ENCODE measurements at places on chromosomes 6 and 20. TPM values are rescaled to one million over a fixed set of nuclear protein-coding genes. Genes with fewer than 3 reads are reported as not detected.
A peak's percentile ranks its signal among the peaks of the same experiment; 100 is the strongest.

- DNase-seq = no peak
- no peak overlapping the region for H3K4me3 ChIP-seq
- H3K36me3 ChIP-seq = no peaks in the 10 kb centered on the region
- H3K4me1 ChIP-seq = peaks cover 84% of the 10 kb centered on the region
These were observed 272.9 kb upstream of the SUPT3H start for GRCh38 chr6:45650524-45651135.

- no peak overlapping the region for H3K4me3 ChIP-seq
- no peaks in the 10 kb centered on the region for H3K36me3 ChIP-seq
- no peaks in the 10 kb centered on the region for H3K27me3 ChIP-seq
- no peak for DNase-seq
These were observed 139.9 kb upstream of the LAMP5 start for GRCh38 chr20:9374480-9374879.

DNA sequence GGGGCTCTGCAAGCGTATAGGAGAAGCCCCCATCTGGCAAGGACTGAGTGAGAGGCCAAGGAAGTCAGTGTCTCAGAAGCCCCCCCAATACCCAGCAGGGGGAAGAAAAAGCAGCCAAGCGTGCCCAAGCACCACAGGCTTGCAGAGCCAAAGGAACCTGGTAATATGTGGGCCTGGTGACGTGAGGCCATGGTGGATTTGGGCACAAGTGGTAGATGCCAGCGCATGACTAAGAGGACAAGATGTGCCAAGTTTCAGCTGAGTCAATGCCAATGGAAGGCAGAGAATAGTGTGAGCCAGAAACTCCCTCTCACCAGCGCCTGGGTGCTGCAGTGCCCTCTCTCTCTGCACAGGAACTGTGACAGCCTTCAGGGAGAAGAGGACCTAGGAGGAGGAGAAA, 110.0 kb downstream of the QRSL1 start:
- H3K27me3 ChIP-seq = peaks cover 29% of the 10 kb centered on the region
- no peaks in the 10 kb centered on the region for H3K4me1 ChIP-seq
- H3K36me3 ChIP-seq = no peaks in the 10 kb centered on the region
- DNase-seq = no peak
- H3K4me3 ChIP-seq = no peak overlapping the region

- H3K36me3 ChIP-seq = peaks cover 49% of the 10 kb centered on the region
- H3K4me1 ChIP-seq = peaks cover 2% of the 10 kb centered on the region
- H3K27me3 ChIP-seq = no peaks in the 10 kb centered on the region
These were observed 51.6 kb downstream of the RAMACL start for GRCh38 chr6:166534658-166535406.

- peak overlapping the region; percentile 60 for H3K4me3 ChIP-seq
- H3K4me1 ChIP-seq = peaks cover 6% of the 10 kb centered on the region
- H3K27me3 ChIP-seq = peaks cover 46% of the 10 kb centered on the region
- DNase-seq = no peak
- no peaks in the 10 kb centered on the region for H3K36me3 ChIP-seq
These were observed 33.2 kb downstream of the PHACTR1 start for GRCh38 chr6:12749531-12750379.

GRCh38 chr6:112298021-112298745, 43.8 kb upstream of the LAMA4 start:
- peak overlapping the region; percentile 96 for H3K27ac ChIP-seq
- H3K4me3 ChIP-seq = peak overlapping the region; percentile 20
- peaks cover 53% of the 10 kb centered on the region for H3K4me1 ChIP-seq
- DNase-seq = no peak
- H3K27me3 ChIP-seq = no peaks in the 10 kb centered on the region
- H3K36me3 ChIP-seq = peaks cover 3% of the 10 kb centered on the region

- no peak overlapping the region for H3K4me3 ChIP-seq
- peaks cover 28% of the 10 kb centered on the region for H3K27me3 ChIP-seq
- H3K27ac ChIP-seq = no peak overlapping the region
- no peaks in the 10 kb centered on the region for H3K36me3 ChIP-seq
These were observed 60.8 kb downstream of the CD40 start for GRCh38 chr20:46178891-46179290.

- no peak overlapping the region for H3K4me3 ChIP-seq
- H3K27ac ChIP-seq = peak overlapping the region; percentile 53
These were observed 537 bp downstream of the CSTF1 start for GRCh38 chr20:56392881-56393482.

- no peak overlapping the region for H3K4me3 ChIP-seq
- peaks cover 52% of the 10 kb centered on the region for H3K27me3 ChIP-seq
- H3K27ac ChIP-seq = no peak overlapping the region
- no peak for DNase-seq
- no peaks in the 10 kb centered on the region for H3K4me1 ChIP-seq
These were observed 51.6 kb upstream of the FAM83D start for GRCh38 chr20:38874460-38875174.

- H3K4me1 ChIP-seq = peaks cover 7% of the 10 kb centered on the region
- no peak for DNase-seq
- H3K27me3 ChIP-seq = no peaks in the 10 kb centered on the region
- H3K27ac ChIP-seq = no peak overlapping the region
- H3K36me3 ChIP-seq = peaks cover 3% of the 10 kb centered on the region
These were observed 18.4 kb downstream of the PDSS2 start for GRCh38 chr6:107440936-107441335.

DNA sequence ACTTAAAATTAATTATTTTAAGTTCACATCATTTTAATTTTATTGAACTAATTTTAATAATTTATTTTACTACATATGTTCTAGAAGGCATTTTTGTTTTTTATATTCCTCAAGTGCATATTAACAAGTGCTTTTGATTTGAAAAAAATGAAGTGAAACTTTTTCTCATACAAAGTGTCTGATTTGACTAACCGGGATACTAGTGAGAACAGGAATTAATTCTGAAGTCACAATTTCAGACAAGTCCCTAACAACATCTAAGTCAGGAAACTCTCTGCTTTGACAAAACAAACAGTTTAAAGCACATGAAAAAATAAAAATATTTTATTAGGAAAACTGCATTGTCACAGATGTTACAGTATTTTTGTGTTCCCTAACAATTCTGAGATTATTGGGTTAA, 1166.3 kb upstream of the CITED2 start:
- peaks cover under 1% of the 10 kb centered on the region for H3K36me3 ChIP-seq
- DNase-seq = no peak
- peaks cover 60% of the 10 kb centered on the region for H3K4me1 ChIP-seq
- H3K27me3 ChIP-seq = no peaks in the 10 kb centered on the region
- peak overlapping the region; percentile 93 for H3K27ac ChIP-seq
- H3K4me3 ChIP-seq = no peak overlapping the region

- no peak overlapping the region for H3K4me3 ChIP-seq
- no peak overlapping the region for H3K27ac ChIP-seq
- no peaks in the 10 kb centered on the region for H3K36me3 ChIP-seq
- peak; percentile 75 for DNase-seq
- H3K4me1 ChIP-seq = no peaks in the 10 kb centered on the region
These were observed 255.6 kb downstream of the MAFB start for GRCh38 chr20:40433341-40433861.

- DNase-seq = no peak
- no peaks in the 10 kb centered on the region for H3K36me3 ChIP-seq
These were observed 89.6 kb upstream of the NHSL1 start for GRCh38 chr6:138588805-138589434.

DNA sequence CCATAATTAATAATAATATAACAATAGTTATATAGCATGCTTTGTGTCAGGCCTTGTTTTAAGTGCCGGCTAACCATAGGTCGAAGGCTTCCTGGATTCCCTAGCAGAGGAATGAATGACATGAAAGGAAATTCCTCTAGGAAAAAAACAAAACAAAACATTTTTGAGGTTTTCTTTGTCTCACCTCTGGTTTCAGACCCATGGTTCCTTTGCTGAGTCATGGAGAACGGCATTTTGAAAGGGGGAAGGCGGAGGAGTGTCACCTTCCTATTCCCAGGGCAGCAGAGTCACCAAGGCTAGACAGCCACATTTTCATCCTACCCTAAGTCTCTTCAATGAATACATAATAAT, 25.3 kb upstream of the CCND3 start:
- no peak for DNase-seq
- no peak overlapping the region for H3K27ac ChIP-seq
- no peaks in the 10 kb centered on the region for H3K27me3 ChIP-seq
- H3K36me3 ChIP-seq = peaks cover 10% of the 10 kb centered on the region
- H3K4me1 ChIP-seq = peaks cover 27% of the 10 kb centered on the region

DNA sequence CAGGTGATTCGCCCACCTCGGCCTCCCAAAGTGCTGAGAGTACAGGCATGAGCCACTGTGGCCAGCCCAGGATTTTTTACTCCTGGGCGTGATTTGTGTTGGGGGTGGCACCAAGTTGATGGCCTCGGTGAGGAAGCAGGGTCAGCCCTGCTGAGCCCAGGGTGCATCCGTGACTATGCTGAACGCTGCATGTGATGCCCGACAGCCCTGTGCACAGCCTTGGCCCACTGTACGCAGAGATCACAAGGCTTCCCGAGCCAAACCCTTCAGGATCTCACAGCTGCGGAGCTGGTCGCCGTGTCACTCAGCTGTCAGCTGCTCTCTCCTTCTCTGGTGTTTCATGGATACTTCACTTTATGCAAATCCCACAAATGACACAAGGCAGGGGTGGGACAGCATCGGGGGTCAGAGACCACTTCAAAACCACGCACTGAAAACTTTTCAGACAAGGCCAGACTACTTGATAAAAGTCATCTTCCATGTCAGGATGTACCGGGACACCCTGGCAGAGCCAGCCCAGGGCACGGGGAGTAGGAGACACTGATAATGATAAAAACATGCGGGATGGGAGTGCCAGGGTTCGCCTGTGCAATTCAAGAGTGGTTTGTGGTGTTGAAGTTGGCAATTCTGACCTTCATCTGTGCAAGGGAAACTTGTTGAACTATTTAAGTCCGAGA, 31.2 kb upstream of the RPS6KA2 start:
- H3K27me3 ChIP-seq = peaks cover 7% of the 10 kb centered on the region
- no peak for DNase-seq
- H3K4me3 ChIP-seq = no peak overlapping the region

DNA sequence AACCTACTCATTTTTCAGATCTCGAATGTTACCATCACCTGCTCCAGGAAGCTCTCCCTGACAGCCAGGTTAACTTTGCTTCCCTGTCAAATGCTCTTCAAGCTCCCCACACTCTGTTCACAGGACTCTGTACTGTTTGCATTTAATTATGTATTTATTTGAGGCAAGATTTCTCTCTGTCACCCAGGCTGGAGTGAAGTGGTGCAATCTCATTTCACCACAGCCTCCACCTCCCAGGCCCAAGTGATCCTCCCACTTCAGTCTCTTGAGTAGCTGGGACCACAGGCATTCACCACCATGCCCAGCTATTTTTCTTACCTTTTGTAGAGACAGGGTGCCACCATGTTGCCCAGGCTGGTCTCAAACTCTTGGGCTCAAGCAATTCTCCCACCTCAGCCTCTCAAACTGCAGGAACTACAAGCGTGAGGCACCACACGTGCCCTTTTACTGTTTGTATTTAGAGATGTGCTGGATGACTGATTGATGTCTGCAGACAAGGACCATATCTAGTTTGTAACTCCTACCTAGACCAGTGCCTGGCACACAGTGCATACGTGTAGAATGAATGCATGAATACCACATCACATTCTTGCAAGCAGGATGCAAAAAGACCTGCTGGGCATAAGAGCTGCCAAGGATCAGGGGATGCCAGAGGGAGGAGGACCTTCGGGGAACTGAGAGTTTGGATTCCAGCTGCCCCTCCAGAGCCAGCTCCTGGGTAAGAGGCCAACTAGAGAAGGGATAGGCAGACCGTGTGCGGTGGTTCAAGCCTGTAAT, 15.6 kb upstream of the CBFA2T2 start:
- no peak overlapping the region for H3K27ac ChIP-seq
- no peak for DNase-seq
- no peaks in the 10 kb centered on the region for H3K4me1 ChIP-seq
- peaks cover 16% of the 10 kb centered on the region for H3K27me3 ChIP-seq
- no peak overlapping the region for H3K4me3 ChIP-seq
- no peaks in the 10 kb centered on the region for H3K36me3 ChIP-seq

GRCh38 chr6:10033223-10033829, 381.5 kb downstream of the TFAP2A start:
- no peak overlapping the region for H3K4me3 ChIP-seq
- no peak for DNase-seq
- peaks cover 9% of the 10 kb centered on the region for H3K4me1 ChIP-seq
- H3K27ac ChIP-seq = no peak overlapping the region
- no peaks in the 10 kb centered on the region for H3K36me3 ChIP-seq

- peaks cover 2% of the 10 kb centered on the region for H3K4me1 ChIP-seq
- H3K27ac ChIP-seq = no peak overlapping the region
- no peak for DNase-seq
- no peaks in the 10 kb centered on the region for H3K27me3 ChIP-seq
- no peaks in the 10 kb centered on the region for H3K36me3 ChIP-seq
These were observed 111.5 kb downstream of the ARHGAP18 start for GRCh38 chr6:129598244-129599187.

- peaks cover 6% of the 10 kb centered on the region for H3K36me3 ChIP-seq
- H3K4me3 ChIP-seq = no peak overlapping the region
- no peaks in the 10 kb centered on the region for H3K27me3 ChIP-seq
These were observed 65.8 kb downstream of the E2F3 start for GRCh38 chr6:20467437-20467836.

GRCh38 chr6:53658992-53659391, 6.6 kb downstream of the KLHL31 start:
- H3K27ac ChIP-seq = no peak overlapping the region
- H3K4me3 ChIP-seq = no peak overlapping the region
- no peak for DNase-seq
- peaks cover 14% of the 10 kb centered on the region for H3K27me3 ChIP-seq
- H3K36me3 ChIP-seq = no peaks in the 10 kb centered on the region

DNA sequence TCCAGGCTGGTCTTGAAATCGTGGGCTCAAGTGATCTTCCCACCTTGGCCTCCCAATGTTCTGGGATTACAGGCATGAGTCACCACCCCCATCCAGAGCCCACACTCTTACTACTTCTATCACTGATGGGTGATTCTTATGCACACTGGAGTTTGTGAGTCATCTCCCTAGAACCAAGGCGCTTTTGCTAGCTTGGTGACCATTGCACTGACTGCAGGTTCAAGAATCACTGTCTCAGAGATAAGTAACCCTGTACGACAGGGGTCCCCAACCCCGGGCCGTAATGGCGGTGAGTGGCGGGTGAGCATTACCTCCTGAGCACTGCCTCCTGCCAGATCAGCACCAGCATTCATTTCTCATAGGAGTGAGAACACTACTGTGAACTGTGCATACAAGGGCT, 118.8 kb downstream of the MAP3K7 start:
- H3K4me1 ChIP-seq = no peaks in the 10 kb centered on the region
- no peaks in the 10 kb centered on the region for H3K36me3 ChIP-seq
- H3K27ac ChIP-seq = no peak overlapping the region

- peaks cover 15% of the 10 kb centered on the region for H3K4me1 ChIP-seq
- no peaks in the 10 kb centered on the region for H3K36me3 ChIP-seq
- no peak for DNase-seq
These were observed 92.8 kb upstream of the PRSS16 start for GRCh38 chr6:27154696-27155095.

- no peak for DNase-seq
- no peaks in the 10 kb centered on the region for H3K4me1 ChIP-seq
These were observed 119.0 kb upstream of the GLP1R start for GRCh38 chr6:38929560-38929959.

- DNase-seq = no peak
- peaks cover 58% of the 10 kb centered on the region for H3K27me3 ChIP-seq
- peaks cover 3% of the 10 kb centered on the region for H3K4me1 ChIP-seq
These were observed 204.8 kb downstream of the TTLL2 start for GRCh38 chr6:167529444-167530335.

Gene CD83
- 1.6 TPM for total RNA-seq

Gene IL17F
- total RNA-seq = not detected

Gene SPTLC3
- 5.0 TPM for total RNA-seq

Gene KIF25
- total RNA-seq = not detected

Gene OLIG3
- not detected for total RNA-seq

Gene EMILIN3
- total RNA-seq = 2.1 TPM

Gene ITPR3
- 22.8 TPM for total RNA-seq

Gene BRPF3
- 29.4 TPM for total RNA-seq

Gene PLEKHG1
- 4.3 TPM for total RNA-seq

Gene RFX6
- not detected for total RNA-seq

Gene ATP6V1G2
- total RNA-seq = 8.8 TPM

Gene BHLHE23
- not detected for total RNA-seq

Gene FERMT1
- not detected for total RNA-seq
